ENCODE measurements at places on chromosomes 1 and 21. TPM values are rescaled to one million over a fixed set of nuclear protein-coding genes. Genes with fewer than 3 reads are reported as not detected.
A peak's percentile ranks its signal among the peaks of the same experiment; 100 is the strongest.

- DNase-seq: peak; percentile 97
- H3K36me3 ChIP-seq: no peaks in the 10 kb centered on the region
- no peak overlapping the region for H3K27ac ChIP-seq
Observed at GRCh38 chr1:112718691-112719418, 3.7 kb upstream of the PPM1J start.

DNA sequence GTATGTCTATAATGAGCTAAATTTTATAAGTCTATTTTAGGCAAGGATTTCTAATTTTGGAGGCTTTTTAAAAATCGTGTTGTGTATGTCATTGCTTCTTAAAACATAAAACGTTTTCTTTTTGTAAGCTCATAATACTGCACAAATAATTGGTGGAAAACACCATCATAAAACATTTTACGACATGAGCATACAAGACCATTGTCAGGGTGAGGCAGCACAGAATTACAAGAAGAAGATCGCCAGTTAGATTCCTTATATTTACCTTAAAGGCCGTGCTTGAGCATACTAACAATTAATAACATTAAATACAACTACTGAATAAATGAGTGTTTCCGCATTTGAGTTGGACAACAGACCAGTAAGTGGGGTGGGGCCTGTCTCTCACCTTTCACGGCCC is 19.1 kb upstream of the LMX1A start:
- no peaks in the 10 kb centered on the region for H3K4me1 ChIP-seq
- no peak for DNase-seq
- H3K27ac ChIP-seq: no peak overlapping the region
- H3K27me3 ChIP-seq: no peaks in the 10 kb centered on the region

GRCh38 chr21:45826676-45827301 is 154.8 kb upstream of the COL6A1 start:
- no peaks in the 10 kb centered on the region for H3K4me1 ChIP-seq
- no peak for DNase-seq
- H3K36me3 ChIP-seq: no peaks in the 10 kb centered on the region
- no peaks in the 10 kb centered on the region for H3K27me3 ChIP-seq

- DNase-seq: no peak
- H3K4me3 ChIP-seq: no peak overlapping the region
- H3K36me3 ChIP-seq: no peaks in the 10 kb centered on the region
Observed at GRCh38 chr1:55542901-55543504, 327.8 kb upstream of the USP24 start.

- no peaks in the 10 kb centered on the region for H3K27me3 ChIP-seq
- no peak overlapping the region for H3K4me3 ChIP-seq
- H3K4me1 ChIP-seq: no peaks in the 10 kb centered on the region
- H3K36me3 ChIP-seq: no peaks in the 10 kb centered on the region
- DNase-seq: peak; percentile 91
Observed at GRCh38 chr1:109532365-109533136, 7.1 kb upstream of the GPR61 start.

- no peak overlapping the region for H3K27ac ChIP-seq
- no peaks in the 10 kb centered on the region for H3K4me1 ChIP-seq
- DNase-seq: no peak
- H3K27me3 ChIP-seq: no peaks in the 10 kb centered on the region
Observed at GRCh38 chr1:207070811-207071210, 17.7 kb downstream of the PFKFB2 start.

Gene LRRIQ3
- total RNA-seq: 0.81 TPM

Gene OR2L2
- 0.13 TPM for total RNA-seq

Gene TMEM81
- 4.1 TPM for total RNA-seq

Gene ORC1
- 0.58 TPM for total RNA-seq

GRCh38 chr1:173048621-173049321 is 2.0 kb downstream of the TNFSF18 start:
- no peaks in the 10 kb centered on the region for H3K27me3 ChIP-seq
- H3K4me3 ChIP-seq: no peak overlapping the region
- no peaks in the 10 kb centered on the region for H3K4me1 ChIP-seq
- DNase-seq: no peak
- H3K27ac ChIP-seq: no peak overlapping the region
- H3K36me3 ChIP-seq: no peaks in the 10 kb centered on the region
